ENCODE measurements at places on chromosomes 11 and 22.

DNA sequence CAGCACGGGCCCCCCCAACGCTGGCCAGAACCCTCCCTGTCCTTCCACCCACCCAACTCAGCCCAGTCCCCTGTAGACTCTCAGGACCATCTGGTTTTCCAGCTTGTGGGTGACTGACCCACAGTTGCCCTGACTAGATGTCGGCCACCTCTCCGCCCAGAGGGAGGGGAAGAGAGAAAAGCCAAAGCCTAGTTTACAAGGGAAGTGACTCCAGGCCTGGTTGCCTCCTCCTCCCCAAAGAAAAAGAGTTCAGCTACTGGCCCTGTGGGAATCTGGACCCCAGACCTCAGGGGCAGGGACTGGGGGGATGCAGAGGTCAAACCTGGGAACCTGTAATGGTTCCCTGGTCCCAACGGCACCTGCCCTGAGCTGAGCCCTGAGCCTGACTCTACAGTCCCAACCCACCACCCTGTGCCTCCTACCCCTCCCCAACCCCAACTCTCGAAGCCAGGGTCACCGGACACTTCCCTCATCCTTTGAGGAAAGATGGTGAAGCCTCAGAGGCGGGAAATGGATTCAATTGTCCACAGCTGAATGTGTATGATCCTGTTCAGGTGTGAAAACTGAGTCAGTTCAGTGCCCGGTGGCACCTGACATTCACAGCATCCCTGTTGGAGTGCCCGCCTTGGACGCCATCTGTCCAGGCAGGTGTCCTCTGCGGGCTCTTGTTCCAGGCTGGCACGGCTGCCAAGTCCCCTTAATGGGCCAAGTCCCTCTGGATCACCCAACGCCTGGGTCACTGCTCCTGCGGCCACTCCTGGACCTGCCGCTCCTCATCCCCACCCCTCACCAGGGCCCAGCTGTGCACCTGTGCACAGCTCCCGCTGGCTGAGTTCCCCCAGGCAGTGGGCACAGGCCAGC lies 21.0 kb upstream of the WNT7B start:
- H3K36me3 ChIP-seq: no peaks in the 10 kb centered on the region
- H3K27ac ChIP-seq: peak overlapping the region; percentile 83
- DNase-seq: no peak
- H3K4me3 ChIP-seq: no peak overlapping the region
- H3K27me3 ChIP-seq: no peaks in the 10 kb centered on the region

GRCh38 chr11:44199298-44199697 lies 103.8 kb downstream of the EXT2 start:
- no peak overlapping the region for H3K4me3 ChIP-seq
- H3K36me3 ChIP-seq: no peaks in the 10 kb centered on the region
- DNase-seq: no peak
- H3K4me1 ChIP-seq: peaks cover 3% of the 10 kb centered on the region

DNA sequence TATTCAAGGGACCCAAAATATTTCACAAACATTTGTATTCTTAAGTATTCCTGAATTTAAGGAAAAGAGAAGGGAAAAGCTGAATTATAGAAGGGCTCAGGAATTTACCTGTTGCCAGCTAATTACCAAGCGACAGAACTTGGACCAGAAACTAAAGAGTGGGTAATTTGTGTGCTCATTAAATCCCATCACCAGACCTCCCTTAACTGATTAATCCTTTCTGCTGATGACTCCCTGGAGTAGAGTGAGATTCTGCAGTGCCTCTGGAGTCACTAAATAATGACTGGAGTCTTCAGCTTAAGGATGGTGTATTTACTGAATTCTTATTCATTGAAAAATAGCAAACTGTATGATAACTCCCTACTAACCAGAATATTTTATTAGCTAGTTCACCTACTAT lies 74.0 kb upstream of the RAB1B start:
- H3K36me3 ChIP-seq: no peaks in the 10 kb centered on the region
- DNase-seq: no peak
- H3K4me3 ChIP-seq: no peak overlapping the region
- no peaks in the 10 kb centered on the region for H3K27me3 ChIP-seq
- no peak overlapping the region for H3K27ac ChIP-seq

- no peaks in the 10 kb centered on the region for H3K27me3 ChIP-seq
- no peak overlapping the region for H3K4me3 ChIP-seq
- H3K27ac ChIP-seq: no peak overlapping the region
- peaks cover 5% of the 10 kb centered on the region for H3K4me1 ChIP-seq
- no peak for DNase-seq
Measured at GRCh38 chr22:35991168-35991567, 37.5 kb downstream of the RBFOX2 start.

- peaks cover 4% of the 10 kb centered on the region for H3K4me1 ChIP-seq
- DNase-seq: peak; percentile 17
- no peak overlapping the region for H3K27ac ChIP-seq
Measured at GRCh38 chr11:72413914-72414628, 20.3 kb downstream of the CLPB start.

- peaks cover 4% of the 10 kb centered on the region for H3K4me1 ChIP-seq
- no peak for DNase-seq
- peaks cover 4% of the 10 kb centered on the region for H3K36me3 ChIP-seq
- no peak overlapping the region for H3K27ac ChIP-seq
- H3K27me3 ChIP-seq: no peaks in the 10 kb centered on the region
Measured at GRCh38 chr22:50683994-50684371, 11.4 kb downstream of the SHANK3 start.

DNA sequence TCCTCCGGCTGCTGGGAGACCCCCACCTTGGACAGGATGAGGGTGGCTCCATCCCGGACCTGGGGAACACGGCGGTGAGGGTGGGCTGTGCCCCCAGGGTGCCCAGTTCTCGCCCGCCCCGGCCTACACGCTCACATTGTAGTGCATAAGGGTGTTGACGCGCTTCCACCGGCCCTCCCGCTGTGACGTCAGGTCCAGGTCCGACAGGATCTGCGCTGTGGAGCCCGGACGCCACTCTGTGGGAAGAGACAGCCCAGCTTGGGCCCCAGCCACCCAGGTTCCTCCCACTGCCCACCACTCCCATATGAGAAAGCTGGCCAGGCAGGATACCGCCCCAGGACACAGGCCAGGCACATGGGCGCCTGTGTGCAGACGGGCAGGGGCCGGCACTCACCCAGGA lies 8.3 kb upstream of the MAPK11 start:
- H3K27me3 ChIP-seq: no peaks in the 10 kb centered on the region
- peaks cover 93% of the 10 kb centered on the region for H3K4me1 ChIP-seq
- no peak for DNase-seq
- H3K4me3 ChIP-seq: no peak overlapping the region
- H3K27ac ChIP-seq: no peak overlapping the region

Measured in esophagus squamous epithelium (tissue), 5 donors.